ENCODE measurements at places on chromosomes 12 and 14. TPM values are rescaled to one million over a fixed set of nuclear protein-coding genes. Genes with fewer than 3 reads are reported as not detected.

RNFT2 gene
- 1.9 TPM for total RNA-seq

MRPL42 gene
- total RNA-seq: 51.6 TPM

SLC25A47 gene
- 0.12 TPM for total RNA-seq

- H3K4me1 ChIP-seq: no peaks in the 10 kb centered on the region
- H3K36me3 ChIP-seq: no peaks in the 10 kb centered on the region
- H3K27ac ChIP-seq: no peak overlapping the region
- no peaks in the 10 kb centered on the region for H3K27me3 ChIP-seq
- H3K4me3 ChIP-seq: no peak overlapping the region
- DNase-seq: no peak
Measured at GRCh38 chr12:49461221-49461620, 77.6 kb upstream of the KCNH3 start.

- H3K27ac ChIP-seq: no peak overlapping the region
- no peaks in the 10 kb centered on the region for H3K36me3 ChIP-seq
- no peaks in the 10 kb centered on the region for H3K27me3 ChIP-seq
Measured at GRCh38 chr14:89158701-89159100, 258.3 kb downstream of the FOXN3 start.

- peaks cover 10% of the 10 kb centered on the region for H3K4me1 ChIP-seq
- no peak overlapping the region for H3K27ac ChIP-seq
- H3K4me3 ChIP-seq: no peak overlapping the region
- no peaks in the 10 kb centered on the region for H3K27me3 ChIP-seq
Measured at GRCh38 chr14:90522571-90523191, 125.9 kb downstream of the CALM1 start.

DNA sequence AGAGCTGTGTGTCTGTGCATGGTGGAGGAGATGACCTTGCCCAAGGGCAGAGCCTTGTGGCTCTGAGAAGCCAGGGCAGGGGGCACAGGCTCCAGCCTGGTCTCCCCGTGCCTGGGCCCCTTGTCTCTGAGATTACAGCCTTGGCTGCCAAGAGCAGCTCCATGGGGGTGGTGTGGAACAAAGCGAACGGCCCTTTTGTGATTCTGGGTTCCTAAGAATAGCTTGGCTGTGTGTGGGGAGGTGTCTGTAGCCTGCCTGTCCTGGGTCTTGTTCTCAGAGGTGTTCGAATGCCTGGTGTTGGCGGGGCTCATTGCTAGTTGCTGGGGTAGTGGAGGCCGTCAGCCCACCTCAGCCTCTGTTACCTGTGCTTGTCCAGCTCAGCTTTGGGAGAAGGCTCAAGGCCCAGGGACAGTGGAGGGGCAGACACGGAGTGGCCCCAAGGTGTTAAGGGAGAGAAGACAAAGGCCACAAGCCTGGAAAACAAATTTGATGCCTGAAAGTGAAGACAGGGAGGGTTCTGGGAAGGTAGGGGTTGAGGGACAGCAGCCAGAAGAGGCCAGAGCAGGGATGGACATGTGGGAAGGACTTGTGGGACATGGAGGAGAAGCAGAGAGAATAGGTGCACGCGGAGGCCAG, 7.4 kb upstream of the MYH7 start:
- peaks cover 7% of the 10 kb centered on the region for H3K4me1 ChIP-seq
- peak overlapping the region; percentile 89 for H3K27ac ChIP-seq
- no peaks in the 10 kb centered on the region for H3K36me3 ChIP-seq
- H3K27me3 ChIP-seq: no peaks in the 10 kb centered on the region

DNA sequence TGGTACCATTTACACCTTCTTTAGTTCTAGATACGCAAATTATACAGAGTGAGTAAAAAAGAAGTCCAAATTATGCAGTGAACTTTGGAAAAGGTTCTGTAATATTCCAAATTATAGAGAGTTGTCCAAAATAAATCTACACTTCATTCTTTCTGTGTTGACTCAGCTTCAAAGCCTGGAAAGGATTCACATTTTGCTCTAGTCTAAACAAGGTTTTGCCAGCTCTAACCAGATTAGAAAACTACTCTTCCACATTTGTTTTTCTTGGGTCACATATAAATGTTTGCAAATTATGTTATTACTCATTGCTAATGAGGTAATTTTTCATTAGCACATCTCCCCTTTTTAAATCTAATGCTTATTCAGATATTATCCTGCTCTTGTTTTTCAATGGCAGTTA, 1562.4 kb upstream of the SEL1L start:
- no peak overlapping the region for H3K27ac ChIP-seq
- no peak overlapping the region for H3K4me3 ChIP-seq
- H3K27me3 ChIP-seq: no peaks in the 10 kb centered on the region
- H3K36me3 ChIP-seq: no peaks in the 10 kb centered on the region
- peak; percentile 70 for DNase-seq
- peaks cover 4% of the 10 kb centered on the region for H3K4me1 ChIP-seq

DNA sequence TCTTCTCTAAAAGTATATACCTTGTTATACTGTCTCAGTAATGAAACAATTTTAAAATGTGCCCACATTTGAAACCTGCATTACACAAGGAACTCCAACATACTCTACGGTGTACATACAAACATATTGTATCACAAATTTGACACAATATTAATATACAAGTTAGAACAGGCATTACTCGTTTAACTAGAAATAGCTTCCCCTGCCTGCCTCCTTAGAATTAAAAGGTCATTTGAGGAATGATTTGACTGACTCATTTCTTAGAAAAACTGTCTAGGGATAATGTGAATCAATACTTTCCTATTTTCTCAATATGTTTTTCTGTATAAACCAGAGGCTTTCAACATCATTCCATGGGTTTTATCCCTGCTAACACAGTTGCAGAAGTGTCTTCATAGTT, 73.7 kb downstream of the STON2 start:
- H3K36me3 ChIP-seq: no peaks in the 10 kb centered on the region
- no peaks in the 10 kb centered on the region for H3K4me1 ChIP-seq
- no peak overlapping the region for H3K4me3 ChIP-seq
- H3K27me3 ChIP-seq: no peaks in the 10 kb centered on the region
